ENCODE measurements at places on chromosomes 7 and 10. TPM values are rescaled to one million over a fixed set of nuclear protein-coding genes. Genes with fewer than 3 reads are reported as not detected.

DNAJB12 gene
- 25.6 TPM for total RNA-seq

FAM53B gene
- total RNA-seq = 53.4 TPM

ZNF783 gene
- 4.5 TPM for total RNA-seq

ZEB1 gene
- 85.4 TPM for total RNA-seq

TAS2R5 gene
- 0.47 TPM for total RNA-seq

SFTPA1 gene
- total RNA-seq = not detected

SYNPO2L gene
- 290 TPM for total RNA-seq

DLX5 gene
- not detected for total RNA-seq

GDF2 gene
- not detected for total RNA-seq

RBP3 gene
- total RNA-seq = not detected

ACHE gene
- 0.49 TPM for total RNA-seq

Data from left ventricle myocardium inferior (tissue), 1 donor.